IMR-90 (cell line): ENCODE measurements at places on chromosomes 2 and 18. TPM values are rescaled to one million over a fixed set of nuclear protein-coding genes. Genes with fewer than 3 reads are reported as not detected.
A peak's percentile ranks its signal among the peaks of the same experiment; 100 is the strongest.

Gene SLC4A3
- 6.1 and 6.9 TPM in 2 replicates for polyA plus RNA-seq

Gene DNER
- 0.14 and 0.20 TPM in 2 replicates for polyA plus RNA-seq

- DNase-seq, result peak; percentile 93
Observed at GRCh38 chr2:230908595-230909191, 16.3 kb downstream of the GPR55 start.

DNA sequence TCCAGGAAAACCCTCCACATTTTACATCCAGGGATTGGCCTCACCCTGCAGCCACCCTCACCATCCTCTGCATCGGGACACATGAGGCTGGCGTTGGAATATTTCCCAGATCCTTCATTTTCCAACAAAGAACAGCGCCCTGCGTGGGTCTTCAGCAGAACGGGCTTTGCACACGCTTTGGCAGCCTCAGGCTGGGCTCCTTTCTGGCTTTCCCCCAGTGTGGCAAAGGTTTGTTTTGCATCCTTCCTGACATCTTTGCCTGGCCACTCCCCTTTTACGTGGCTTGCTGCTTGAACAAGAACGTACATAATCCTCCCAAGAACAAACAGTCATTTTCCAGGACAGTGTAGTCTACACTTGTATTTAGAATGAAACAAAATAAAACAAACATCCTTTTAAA, 25.6 kb upstream of the GREB1 start:
- no peak for DNase-seq

DNA sequence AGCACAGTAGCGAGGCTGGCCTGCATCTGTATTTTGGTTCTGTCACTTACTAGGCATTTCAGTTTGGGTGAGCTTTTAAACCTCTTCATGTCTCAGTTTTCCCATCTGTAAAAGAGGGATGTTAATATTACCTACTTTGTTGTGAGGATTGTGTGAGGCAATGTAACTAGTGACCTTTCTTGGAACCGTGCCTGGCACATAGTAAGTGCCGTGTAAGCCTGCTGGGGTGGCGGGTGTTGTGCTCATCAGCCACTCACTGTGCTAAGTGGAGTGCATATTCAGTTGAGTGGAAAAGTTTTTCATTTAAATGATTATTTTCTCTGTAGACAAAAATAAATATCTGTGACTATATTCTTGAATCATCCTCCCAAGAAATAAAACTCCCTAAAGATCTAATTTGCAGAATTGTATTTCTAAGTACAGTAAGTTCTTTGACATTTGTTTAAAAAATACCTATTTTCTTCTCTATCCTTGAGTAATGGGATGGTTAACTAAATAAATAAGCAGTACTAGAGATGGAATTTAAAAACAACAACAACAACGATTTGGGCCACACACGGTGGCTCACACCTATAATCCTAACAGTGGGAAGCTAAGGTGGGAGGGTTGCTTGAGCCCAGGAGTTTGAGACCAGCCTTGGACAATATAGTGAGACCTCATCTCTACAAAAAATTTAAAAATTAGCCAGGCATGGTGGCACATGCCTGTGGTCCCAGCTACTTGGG, 56.7 kb downstream of the MALT1 start:
- peak; percentile 56 for DNase-seq

- no peak for DNase-seq
Observed at GRCh38 chr2:183998797-183999190, 599.5 kb upstream of the ZNF804A start.
